ENCODE measurements at places on chromosomes 4 and X.

DNA sequence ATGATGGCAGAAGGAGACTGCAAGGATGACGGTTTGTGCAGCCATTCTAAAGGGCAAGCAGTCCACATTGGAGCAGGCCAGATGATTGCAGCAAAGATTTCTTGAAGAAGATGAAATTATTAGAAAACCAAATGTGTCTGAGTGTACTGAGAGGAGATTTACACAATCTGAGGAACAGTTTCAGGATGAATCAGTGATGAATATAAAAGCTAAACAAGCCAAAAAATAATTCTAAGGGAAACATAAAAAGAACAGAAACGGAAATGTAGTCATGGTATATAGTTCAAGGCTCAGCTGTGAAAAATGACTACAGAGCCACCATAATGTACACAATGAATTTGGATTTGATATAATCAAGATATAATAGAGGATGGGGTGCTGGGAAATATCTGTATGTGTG lies 168.5 kb downstream of the PDGFC start:
- no peak for DNase-seq

DNA sequence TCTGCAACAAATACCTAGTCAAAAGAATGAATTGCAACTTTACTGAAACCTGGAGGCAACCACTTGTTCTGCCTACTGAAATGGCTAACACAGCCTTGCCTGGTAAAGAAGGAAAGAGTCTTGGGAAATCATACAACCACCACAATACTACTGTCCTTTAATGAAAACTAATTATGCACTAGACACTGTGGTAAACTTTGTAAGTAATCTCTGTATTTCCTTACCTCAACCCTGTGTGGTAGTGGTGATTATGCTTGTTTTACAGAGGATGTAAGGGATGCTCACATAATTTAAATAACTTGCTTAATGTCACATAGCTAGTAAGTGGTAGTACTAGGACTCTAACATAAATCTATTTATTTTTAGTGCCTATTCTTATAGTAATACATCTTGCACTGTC lies 44.7 kb downstream of the TMEM156 start:
- no peak for DNase-seq

DNA sequence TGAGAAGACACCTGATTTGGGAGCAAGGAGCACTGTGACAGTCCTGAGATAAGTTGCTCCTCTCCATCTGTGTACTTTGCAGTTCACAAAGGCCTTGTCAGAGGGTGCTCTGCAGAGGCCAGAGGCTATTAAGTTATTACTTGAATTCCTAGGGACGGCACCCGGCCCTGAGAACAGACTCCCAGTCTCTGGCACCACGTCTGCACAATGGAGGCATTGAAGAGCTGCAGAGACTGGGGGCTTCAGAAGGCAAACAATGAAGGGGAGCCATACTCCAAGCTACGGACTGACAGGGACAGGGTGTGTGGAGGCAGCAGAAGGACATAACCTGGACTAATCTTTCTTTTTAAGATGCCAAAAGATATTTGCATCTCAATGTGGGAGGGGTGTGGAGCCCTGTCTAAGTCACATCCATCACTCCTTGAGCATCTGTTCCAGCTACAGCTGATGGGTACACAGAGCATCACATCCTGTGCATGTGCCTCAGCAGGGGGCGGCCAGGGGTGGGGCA lies 11.5 kb downstream of the RASGEF1B start:
- no peak for DNase-seq

GRCh38 chrX:77415161-77415560 lies 32.0 kb upstream of the FGF16 start:
- no peak for DNase-seq

- no peak for DNase-seq
These were observed 20.2 kb upstream of the HSD17B13 start for GRCh38 chr4:87342872-87343271.

- DNase-seq: no peak
These were observed 40.9 kb downstream of the CPEB2 start for GRCh38 chr4:15043226-15043625.

DNA sequence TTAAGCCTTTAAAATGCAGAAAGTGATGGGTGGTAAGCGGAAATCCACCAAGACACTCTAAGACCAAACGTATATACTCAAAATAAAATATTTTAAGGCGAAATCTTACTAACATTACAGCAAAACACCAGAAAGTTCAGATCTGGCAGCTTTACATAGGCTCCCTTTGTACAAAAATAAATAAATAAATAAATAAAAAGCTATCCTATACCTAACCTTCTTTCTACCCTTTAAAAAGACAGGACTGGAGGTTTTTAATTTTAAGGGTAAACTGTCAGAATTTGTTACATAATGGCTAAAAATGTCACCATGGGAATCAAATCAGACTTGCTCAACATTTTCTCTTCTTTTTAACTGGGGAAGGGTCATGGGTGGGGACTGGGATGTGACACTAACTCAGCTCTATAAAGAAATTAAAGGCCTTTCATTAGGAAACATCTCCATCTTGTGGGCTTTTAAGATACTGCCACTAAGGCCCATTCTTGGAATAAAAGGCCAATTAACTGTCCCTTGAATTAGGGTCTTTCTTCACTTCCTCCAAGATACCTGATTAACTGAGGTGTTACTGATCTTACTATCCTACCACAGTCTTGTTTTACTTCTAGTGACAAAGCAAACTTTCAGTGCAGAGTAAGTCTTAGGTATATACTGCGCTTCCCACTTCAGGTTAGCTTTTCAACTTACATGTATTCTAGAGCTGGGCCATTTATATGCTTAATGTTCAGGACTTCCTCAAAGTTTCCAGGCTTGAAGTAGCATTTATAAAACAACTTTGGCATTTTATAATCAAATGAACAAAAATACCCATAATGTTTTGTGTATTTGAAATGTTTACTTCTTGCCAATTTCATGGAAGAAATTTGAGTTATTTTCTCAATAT lies 13.3 kb downstream of the HNRNPD start:
- DNase-seq: no peak

- DNase-seq: no peak
These were observed 323.1 kb upstream of the POU3F4 start for GRCh38 chrX:83185010-83185409.

DNA sequence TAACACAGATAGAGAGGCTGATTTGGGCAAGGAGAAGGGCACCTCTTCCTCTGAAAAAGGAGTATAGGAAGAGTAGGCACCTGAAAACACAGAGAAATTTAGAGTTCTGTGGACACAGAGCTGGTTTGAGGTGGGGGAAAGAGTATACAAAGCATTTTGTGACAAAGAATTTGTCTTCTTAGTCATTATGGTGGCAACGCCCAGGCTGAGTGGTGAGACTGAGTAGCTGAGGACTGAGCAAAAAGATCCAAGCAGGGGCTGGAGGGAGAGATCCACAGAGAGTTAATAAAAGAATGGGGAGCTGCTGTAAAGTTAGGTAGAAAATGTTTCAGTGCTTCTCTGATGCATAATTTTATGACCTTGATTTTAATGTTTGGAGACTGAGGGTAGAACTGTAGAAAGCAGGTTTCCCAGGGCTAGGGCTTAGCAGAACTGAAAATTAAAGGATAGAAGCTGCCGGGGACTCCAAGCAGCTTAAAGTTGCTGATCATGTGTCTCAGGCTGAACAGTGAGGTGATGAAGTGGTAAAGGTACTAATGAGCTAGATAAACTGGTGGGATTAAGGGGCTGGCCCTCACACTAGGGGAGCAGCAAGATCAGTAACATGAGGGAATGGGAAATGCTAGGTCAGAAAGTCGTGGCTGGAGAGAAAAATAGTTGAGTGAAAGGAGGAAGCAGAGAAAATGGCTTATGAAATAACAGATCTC lies 118.9 kb downstream of the CEP44 start:
- DNase-seq: no peak

GRCh38 chr4:8322794-8323704 lies 53.5 kb downstream of the HTRA3 start:
- DNase-seq: no peak

DNA sequence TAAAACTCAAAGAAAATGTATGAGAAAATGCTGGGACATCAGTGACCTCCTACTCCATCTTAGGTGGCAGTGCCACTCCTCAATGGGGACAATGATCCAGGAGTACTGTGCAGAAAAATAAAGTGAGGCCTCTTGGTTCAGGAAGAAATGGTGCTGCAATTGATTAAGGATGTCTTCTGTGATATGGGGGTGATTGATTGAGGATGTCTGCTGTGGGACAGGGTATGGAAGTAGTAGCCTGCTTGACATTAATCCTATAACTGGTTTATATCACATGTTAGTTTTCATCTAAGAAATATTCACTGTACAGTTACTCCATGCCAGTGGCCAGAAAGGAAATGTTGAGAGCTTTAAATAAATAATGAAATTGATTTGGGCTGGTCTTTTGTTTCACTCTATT lies 20.5 kb downstream of the OTOP1 start:
- DNase-seq: no peak

DNA sequence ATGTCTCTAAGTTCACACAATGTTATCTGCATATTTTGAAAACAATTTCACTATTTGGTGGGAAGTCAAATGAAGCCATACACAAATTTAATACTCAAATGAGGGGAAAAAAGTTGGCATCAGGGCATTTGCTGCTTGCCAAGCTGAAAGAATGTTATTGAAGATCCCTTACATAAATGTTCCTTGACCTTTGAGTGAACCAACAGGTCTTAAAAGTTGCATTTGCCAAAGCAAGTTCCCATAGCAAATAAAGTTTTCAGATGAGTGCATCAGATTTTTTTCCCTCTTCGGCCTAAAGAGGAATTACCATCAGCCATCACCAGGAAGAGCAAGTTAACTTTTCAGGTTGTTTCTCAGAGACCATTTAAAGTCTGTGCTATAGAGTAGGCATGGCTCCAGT lies 115.9 kb downstream of the COX18 start:
- no peak for DNase-seq

GRCh38 chrX:109857584-109858228 lies 124.6 kb upstream of the ACSL4 start:
- no peak for DNase-seq

DNA sequence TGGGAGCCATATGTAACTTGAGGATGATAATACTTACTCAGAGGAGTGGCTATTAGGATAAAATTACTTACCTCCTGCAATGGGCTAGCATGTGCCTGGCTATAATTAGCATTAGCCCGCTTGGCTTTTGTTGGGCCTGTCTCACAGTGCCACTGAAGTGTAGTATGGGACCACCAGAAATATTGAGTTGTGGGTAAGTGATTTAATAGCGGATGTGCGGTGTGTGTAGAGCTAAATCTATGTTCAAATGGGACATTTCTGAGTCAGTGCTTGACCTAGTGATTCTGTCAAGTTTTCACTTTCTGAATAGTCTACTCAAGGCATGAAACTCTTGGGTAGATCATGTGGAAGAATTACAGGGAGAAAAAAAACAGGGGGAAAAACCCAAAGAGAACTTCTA lies 3.5 kb upstream of the CLNK start:
- DNase-seq: no peak

GRCh38 chr4:140556372-140557085 lies 12.2 kb downstream of the UCP1 start:
- DNase-seq: no peak

DNA sequence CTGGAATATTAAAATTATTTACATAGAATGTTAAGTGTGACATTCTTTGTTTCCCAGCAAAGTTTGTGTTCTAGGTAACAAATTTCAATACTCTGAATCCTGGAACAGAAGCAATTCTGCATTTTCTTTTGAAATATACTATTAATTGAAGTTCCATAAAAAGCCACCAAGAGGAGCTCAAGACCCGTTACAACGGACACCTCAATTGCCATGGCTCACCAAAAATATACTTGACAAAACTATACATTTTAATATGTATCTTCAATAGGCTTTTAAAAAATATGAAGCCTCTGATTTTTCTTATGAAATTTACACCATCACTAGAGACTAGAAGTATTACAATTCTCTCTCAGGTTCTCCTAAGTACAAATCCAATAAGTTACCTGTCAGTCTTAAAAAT lies 111.4 kb downstream of the NYX start:
- no peak for DNase-seq

GRCh38 chr4:25095837-25096236 lies 64.4 kb downstream of the SEPSECS start:
- no peak for DNase-seq

DNA sequence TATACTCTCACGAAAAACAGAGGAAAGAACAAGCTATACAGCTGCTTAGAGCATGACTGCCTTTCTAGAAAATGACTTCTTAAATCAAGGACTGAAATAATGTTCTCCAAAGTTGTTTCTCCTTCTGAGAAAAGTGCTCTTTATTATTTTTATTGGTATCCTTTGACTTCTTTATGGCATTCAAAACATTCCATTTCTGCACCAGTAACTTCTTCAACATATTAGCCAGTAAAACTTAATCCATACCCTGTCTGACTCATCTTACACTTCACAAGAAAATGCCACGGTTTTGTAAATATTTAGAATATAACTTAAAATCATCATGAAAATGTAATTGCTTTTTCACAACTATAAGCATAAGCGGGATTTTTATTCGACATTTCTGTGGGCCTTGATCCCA lies 180.4 kb downstream of the NR3C2 start:
- no peak for DNase-seq
